ENCODE measurements at places on chromosomes 12 and 14.

- no peak for DNase-seq
These were observed 167.9 kb downstream of the PRKD1 start for GRCh38 chr14:29759521-29760340.

- no peak for DNase-seq
These were observed 6.9 kb upstream of the HOXC4 start for GRCh38 chr12:54046809-54047159.

GRCh38 chr14:89773644-89774316, 180.8 kb downstream of the EFCAB11 start:
- peak; percentile 60 for DNase-seq

- no peak for DNase-seq
These were observed 18.0 kb downstream of the BICD1 start for GRCh38 chr12:32124637-32125036.

GRCh38 chr12:81187686-81188085, 109.8 kb downstream of the ACSS3 start:
- no peak for DNase-seq

DNA sequence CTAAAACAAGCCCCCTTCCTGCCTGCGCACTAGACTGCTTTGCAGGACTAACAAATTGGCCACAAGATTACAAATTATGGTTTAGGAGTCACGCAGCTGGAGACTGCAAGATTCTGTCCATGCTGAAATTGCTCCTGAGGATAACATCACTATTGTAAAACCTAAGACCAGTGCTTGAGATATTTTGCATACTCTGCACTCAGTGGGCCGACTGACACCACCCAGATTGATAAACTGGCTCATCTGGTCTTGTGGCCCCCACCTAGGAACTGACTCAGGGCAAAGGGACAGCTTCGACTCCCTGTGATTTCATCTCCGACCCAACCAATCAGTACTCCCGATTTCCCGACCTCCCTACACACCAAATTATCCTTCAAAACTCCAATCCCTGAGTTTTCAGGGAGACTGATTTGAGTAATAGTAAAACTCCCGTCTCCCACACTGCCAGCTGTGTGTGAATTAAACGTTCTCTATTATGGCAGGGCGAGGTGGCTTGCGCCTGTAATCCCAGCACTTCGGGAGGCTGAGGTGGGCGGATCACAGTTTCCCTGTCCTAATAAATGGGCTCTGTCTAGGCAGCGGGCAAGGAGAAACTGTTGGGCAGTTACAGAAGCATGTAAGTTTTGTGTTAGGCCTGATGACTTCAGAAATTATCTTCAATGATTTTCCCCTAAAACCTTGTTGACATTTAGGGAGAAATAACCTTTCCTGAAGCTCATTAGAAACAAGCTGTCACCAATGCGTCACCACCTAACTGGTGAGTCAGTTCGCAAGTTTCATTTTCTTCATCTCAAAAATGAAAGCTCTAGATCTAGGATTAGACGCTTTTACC, 5.3 kb upstream of the UBC start:
- peak; percentile 57 for DNase-seq

GRCh38 chr12:51295651-51296050, 25.4 kb upstream of the SMAGP start:
- no peak for DNase-seq

DNA sequence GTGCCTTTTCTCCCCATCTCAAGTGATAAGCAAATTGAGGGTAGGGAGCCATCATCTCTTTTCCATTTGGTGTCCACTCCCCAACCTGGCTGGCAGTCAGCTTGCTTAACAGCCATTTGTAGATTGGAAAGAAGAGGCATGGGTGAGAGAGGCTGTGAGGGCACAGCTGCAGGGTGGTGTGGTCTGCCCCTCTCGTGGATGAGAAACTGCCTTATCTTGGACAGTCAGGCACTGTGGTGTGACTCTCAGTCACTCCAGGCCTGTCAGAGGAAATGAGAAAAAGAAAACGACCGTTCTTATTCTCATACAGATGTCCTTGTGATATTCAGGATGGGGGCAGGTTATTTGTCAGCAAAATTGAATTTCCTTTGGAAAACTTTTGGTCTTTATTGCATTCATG, 65.1 kb upstream of the SRSF5 start:
- DNase-seq: no peak

DNA sequence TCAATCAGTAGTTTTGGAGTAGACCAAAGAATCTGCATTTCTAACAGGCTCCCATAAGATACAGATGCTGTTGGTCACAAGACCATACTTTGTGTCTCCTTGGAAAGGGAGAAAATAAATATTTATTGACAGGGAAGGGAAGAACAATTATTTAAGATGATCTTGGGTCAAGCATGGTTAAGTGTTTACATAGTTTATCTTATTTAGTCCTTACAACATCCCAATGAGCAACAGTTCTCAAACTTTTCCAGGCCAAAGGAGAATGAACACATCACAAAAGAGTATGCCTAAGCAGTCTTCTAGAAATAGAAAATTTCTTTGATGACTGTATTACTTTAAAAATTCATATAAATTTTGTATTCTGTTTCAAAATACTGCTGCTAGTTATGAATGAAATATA, 8.8 kb downstream of the LPCAT3 start:
- no peak for DNase-seq

- DNase-seq: no peak
These were observed 3.7 kb downstream of the DDX24 start for GRCh38 chr14:94077111-94077821.

DNA sequence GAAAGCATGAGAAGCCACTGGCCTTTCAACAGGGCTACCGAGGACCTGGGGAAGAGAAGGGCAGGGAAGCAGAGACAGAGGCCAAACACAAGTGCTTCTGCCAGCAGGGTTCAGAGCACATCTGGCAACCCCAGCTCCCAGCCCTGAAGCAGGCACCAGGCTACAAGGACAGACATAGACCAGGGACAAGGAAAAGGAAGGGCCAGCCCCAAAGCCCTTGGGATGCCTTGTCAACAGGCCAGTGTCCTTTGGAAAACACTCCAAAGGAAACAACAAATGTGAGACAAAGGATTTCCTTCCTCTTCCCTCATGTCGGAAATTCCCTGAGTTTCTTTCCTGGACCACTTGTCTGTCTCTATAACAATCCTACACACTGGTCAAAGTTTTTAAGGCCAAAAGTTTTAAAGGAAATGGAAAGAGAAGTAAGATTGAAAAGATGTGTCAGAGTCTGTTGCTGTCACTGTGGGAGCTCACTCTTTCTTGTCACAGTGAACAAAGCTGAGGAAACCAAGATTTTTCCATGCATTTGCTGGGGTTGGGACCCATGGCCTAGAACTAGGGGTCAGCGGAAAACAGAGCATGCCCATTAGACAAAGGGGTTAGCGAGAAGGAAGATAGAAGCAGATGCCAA, 59.4 kb downstream of the TTC9 start:
- no peak for DNase-seq

- no peak for DNase-seq
These were observed 24.6 kb downstream of the DIP2B start for GRCh38 chr12:50529345-50529744.

DNA sequence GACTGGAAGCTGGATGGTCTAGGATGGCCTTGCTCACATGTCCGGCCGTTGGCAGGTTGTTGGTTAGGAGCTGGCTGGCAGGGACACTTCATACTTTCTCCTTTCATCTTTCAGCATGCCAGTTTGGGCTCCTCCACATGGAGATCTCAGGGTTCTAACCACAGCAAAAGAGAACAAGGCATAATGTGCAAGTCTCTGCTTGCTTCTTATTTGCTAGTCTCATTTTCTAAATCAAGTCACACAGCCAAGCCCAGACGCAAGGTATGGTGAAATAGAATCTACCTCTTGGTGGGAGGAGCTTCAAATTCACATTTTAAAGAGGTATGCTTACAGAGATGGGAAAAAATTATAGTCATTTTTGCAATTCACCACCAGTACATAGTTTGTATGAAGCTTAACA, 69.1 kb upstream of the NAP1L1 start:
- DNase-seq: no peak

DNA sequence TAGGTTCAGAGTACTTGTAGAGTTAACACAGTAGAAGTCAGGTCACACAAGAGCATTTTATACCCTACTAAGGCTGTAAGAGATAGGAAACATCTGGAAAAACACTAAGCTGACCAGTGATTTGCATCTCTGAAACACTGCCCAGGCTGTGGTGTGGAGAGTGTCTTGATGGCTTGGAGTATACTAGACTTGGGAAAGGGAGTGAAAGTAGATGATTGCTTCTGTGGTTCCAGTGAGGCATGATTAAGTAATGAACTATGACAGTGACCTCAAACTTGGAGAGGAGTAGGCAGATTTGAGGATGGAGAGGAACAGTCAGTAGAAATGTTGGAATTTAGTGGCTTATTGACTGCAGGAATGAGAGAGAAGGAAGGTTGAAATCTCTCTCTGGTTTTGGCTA, 201.2 kb downstream of the FLRT2 start:
- no peak for DNase-seq

GRCh38 chr12:101414533-101415119, 7.1 kb upstream of the ARL1 start:
- DNase-seq: no peak

GRCh38 chr12:95994476-95994875, 1.7 kb downstream of the HAL start:
- no peak for DNase-seq

- DNase-seq: no peak
These were observed 379.3 kb downstream of the NAV3 start for GRCh38 chr12:78209846-78210505.

GRCh38 chr12:82959821-82960220, 273.1 kb downstream of the TMTC2 start:
- DNase-seq: no peak

DNA sequence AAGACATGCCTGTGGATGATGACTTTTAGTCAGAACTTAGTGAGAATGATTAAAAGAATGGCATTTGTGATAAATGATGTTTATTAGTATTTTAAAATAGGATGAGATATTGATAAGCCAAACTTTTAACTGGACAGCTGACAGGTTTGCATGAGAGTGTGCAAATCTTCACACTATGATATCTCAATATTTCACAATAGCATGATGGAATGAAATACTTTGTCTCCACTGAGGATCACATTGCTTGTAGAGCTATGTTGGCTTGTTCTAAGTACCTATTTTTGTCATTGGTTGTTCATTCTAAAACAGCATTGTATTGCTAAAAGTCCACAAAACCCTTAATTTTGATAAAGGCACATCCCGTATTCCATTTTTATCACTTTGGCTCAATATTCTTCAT, 322.1 kb downstream of the ACSS3 start:
- DNase-seq: no peak

- no peak for DNase-seq
These were observed 22.1 kb downstream of the PRKCH start for GRCh38 chr14:61343471-61343870.

GRCh38 chr12:131195796-131196195, 242.1 kb downstream of the ADGRD1 start:
- DNase-seq: no peak

DNA sequence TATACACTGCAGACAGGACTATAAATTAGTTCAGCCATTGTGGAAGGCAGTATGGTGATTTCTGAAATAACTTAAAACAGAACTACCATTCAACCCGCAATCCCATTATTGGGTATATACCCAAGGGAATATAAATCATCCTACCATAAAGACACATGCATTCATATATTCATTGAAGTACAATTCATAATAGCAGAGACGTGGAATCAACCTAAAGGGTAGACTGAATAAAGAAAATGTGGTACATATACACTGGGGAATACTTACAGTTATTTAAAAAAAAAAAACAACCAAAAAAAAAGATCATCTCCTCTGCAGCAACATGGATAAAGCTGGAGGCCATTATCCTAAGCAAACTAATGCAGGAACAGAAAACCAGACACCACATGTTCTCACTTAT, 473.9 kb downstream of the TRHDE start:
- no peak for DNase-seq

DNA sequence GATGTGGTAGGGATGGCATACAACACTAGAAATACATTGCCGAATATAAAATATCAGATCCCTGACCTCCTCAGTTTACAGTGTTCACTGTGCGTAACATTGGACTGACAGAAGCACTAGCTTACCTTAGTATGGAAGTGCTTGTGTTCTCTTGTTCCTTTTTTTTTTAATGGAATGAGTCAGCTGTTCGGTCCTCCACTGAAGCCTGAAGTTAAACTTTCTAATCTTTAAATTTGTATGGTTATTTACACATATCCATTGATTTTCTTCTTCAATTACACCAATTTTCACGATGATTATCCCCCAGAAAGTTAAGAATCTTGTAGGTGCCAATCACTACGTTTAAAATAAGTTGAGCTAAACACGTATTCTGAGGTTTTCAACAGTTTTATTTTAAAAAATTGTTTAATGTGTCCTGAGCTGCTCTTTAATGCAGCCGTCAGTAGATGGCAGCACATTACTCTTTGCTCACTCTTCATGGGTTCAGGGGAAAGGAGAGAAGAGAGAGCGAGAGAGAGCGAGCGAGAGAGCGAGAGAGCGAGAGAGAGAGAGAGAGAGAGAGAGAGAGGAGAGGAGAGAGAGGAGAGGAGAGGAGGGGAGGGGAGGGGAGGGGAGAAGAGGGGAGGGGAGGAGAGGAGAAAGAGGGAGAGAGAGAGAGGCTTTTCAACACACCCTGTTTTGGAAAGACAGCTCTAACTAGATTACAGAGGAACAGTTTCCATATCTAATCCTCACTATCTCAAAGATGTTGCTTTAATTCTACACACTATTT, 134.7 kb upstream of the SCAF11 start:
- peak; percentile 52 for DNase-seq

DNA sequence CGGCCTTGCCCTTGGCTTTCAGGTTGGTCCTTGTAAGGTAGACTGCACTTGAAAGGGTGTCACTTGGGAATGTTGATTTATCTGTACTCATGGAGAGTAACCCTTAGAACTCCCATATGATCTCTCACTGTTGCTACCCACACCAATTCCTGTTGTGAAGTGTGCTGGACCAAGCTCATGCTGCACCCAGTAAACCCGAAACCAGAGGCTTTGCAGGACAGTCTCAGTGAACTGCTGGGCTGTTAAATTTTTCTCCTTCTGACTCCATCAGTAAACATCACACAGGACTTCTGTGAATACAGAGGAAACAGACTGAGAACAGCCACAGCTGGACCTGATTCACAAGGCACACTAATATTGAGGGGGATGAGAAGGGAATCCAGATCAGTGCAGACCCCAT, 783.0 kb downstream of the TMEM121 start:
- no peak for DNase-seq

- no peak for DNase-seq
These were observed 4.7 kb downstream of the FOS start for GRCh38 chr14:75283162-75283832.

DNA sequence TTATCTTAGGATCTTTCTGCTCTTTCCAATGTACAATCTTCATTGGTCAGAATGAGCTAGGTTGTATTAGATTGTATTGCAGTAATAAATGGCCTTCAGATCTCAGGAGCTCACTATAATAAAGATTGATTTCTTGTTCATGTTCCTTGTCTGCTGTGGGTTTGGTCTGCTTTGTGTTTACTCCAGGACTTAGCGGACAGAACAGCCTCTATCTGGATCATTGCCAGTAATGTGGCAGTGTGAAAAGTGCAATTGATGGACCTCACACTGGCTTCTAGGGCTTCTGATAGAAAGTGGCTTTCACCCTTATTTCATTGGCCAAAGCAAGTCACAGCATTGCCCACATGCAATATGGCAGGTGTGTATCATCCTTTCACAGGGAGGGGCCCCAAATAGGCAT, 81.2 kb downstream of the BTG1 start:
- no peak for DNase-seq

Data from activated naive CD4-positive, alpha-beta T cell treated with Interleukin-2 at 50 U/mL for 16 hours (primary cell).